ENCODE measurements at places on chromosomes 7 and 10. TPM values are rescaled to one million over a fixed set of nuclear protein-coding genes. Genes with fewer than 3 reads are reported as not detected.

- DNase-seq: peak; percentile 71
Observed at GRCh38 chr7:601595-602340, 82.1 kb upstream of the PDGFA start.

DNA sequence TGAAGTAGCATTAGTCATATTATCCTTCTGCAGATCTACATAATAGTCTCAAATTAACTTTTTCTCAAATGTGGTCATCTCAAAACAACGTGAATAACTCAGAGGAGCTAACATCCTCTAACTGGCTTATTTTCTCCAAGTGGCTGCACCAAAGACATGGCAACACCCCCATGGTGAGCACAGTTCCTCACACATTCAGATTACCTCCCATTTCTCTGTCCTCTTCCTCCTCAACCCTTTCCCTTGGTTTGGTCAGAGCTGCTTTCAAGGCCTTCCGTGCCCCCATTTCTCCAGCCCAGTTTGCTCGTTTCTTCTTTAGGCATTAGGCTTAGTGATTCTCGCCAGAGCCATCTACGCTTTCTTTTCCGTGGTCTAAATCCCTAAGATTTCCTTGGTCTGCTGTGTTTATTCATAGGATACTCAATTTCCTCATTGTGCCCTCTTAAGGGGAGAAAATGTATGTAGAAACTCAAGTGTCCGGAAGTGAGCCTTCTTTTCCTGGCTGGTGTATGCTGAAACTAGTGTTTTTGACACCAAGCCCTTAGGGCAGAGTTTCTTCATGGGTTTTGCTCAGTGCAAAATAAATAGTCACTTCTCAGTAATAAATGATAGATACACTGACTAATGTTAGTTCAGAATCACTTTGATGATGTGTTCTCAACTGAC is 2.6 kb downstream of the MET start:
- no peak for DNase-seq

DNA sequence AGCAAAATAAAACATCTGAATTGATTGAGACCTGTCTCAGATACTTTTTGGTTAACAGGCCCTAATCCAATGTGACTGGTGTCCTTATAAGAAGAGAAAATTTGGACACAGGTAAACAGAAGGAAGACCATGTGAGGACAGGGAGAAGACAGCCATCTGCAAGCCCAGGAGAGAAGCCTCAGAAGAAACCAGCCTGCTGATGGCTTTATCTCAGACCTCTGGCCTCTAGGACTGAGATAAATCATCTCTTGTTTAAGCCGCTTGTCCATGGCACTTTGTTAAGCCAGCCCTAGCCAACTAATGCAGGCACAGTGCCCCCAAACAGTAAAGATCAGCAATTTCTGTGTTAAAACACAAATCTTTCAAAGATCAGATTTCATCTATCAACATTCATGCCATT is 41.8 kb upstream of the FIGNL1 start:
- no peak for DNase-seq

The ANKRD2 gene
- 0.43 TPM for polyA plus RNA-seq

The ASAH2B gene
- polyA plus RNA-seq: 10.4 TPM

DNA sequence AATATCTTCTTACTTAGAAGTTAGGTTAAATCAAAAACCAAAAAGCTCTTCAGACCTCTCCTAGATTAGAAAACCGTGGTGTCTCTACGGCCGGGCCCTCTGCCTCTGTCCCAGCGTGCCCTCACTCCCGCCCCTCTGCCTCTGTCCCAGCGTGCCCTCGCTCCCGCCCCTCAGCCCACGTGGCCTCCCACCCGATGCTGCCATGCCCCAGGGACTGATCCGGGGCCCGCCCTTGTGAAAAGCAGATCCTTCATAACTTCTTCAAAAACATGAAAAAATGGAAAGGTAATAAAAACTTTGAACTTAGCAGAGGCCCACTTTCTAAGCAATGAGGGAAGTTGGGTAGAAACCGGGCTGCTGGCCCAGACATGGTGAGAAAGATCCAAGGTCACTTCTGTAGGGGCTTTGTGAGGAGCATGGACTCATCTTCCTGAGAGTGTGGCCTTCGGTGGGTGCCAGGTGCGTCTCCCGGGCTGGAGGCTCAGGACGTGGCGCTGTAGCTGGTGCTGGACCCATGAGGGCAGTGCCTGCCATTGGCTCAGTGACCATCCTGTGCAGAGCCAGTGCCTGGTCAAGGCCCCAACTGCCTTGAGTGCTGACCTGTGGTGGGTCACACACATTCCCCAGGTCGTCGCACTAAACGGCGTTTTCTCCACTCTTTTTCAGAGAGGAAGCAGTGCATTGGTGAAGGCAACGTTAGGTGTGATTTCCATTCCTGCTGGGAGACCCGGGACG is 4.9 kb upstream of the DPYSL4 start:
- DNase-seq: no peak
